Kidney epithelial cell (primary cell): ENCODE measurements at places on chromosomes 12 and 14. TPM values are rescaled to one million over a fixed set of nuclear protein-coding genes. Genes with fewer than 3 reads are reported as not detected.

- DNase-seq, result no peak
Observed at GRCh38 chr14:68899033-68899603, 80.0 kb downstream of the ACTN1 start.

GRCh38 chr12:50961708-50962107 lies 9.4 kb downstream of the HIGD1C start:
- no peak for DNase-seq

GRCh38 chr12:124949066-124949465 lies 34.6 kb upstream of the UBC start:
- no peak for DNase-seq

DNA sequence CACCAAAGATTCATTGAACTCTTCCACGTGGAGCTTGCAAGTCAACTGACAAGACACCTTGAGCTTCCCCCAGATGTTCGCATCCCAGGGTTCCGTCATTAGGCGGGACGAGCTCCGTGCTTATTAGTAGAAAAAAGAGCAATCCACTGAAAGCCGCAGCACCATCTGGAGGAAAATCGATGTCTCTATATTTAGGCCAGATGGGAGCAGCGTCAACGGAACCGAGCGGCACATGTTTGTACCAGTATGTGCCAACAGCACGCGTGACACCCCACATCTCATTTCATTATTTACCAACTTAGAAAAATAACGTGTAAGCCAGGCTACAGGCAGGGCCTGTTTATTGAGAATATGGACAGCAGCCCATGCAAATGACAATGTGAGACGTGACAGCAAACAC lies 45.8 kb upstream of the TMEM132D start:
- DNase-seq, result no peak

- no peak for DNase-seq
Observed at GRCh38 chr14:80087411-80087810, 123.9 kb downstream of the DIO2 start.

DNA sequence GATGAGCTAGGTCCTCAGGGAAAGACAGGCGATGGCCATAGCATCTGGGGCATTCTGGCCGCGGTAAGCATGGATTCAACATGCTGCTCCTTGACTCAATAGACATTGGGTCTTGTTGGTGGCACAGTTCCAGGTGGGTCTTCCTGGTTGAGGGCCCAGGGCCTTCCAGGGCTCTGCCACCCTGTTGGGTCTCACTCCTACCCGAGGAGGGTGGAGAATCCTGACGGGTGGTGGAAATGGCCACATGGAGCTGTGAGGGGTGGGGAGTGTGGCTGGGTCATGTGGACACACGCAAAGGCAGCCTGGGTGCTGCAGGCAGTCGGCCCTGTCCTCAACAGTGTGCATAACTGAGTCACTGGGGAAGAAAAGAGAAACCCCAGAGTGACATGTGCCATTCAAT lies 148.1 kb downstream of the KIF26A start:
- no peak for DNase-seq

The PITPNM2 gene
- 5.2 and 5.7 TPM in 2 replicates for total RNA-seq

The SLCO1B3 gene
- total RNA-seq, result not detected in 2 replicates
